ENCODE measurements at places on chromosomes 1 and 21.
A peak's percentile ranks its signal among the peaks of the same experiment; 100 is the strongest.

- no peak for DNase-seq
Observed at GRCh38 chr21:15256996-15257395, 192.2 kb upstream of the NRIP1 start.

- no peak for DNase-seq
Observed at GRCh38 chr1:167491586-167492461, 26.5 kb downstream of the CD247 start.

- DNase-seq, result no peak
Observed at GRCh38 chr1:197683895-197684553, 91.3 kb downstream of the DENND1B start.

DNA sequence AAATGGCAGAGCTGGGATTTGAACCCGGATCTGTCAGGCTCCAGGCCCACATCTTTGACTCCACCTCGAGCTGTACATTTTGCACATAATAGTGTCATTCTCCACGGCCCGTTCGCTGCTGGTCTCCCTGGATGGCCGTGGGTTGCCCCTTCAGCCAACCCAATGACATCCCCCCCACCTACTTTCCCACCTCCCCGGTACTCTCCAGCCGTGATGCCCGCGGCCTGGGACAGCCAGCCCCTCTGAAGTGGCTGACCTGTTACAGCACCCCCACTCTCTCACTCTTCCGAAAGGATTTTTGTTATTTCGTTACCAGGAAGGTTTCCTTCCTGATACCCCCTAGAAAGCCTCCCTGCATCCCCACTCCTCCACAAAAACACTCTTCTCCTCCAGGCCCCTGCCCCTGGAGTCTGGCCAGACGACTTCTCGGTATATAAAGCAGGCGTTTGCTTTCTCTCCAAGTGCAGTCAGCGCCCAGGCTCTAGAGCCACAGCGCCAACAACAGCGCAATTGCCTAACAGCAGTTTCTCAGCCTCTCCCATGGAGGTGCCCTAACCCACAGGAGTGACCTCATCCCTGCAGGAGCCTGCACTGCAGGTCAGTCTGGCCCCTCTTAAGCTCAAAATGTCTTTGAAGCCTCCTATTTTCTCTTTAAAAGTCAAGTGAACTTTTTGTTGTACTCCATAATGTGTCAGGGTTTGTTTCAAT is 14.5 kb upstream of the GJB5 start:
- DNase-seq, result no peak

DNA sequence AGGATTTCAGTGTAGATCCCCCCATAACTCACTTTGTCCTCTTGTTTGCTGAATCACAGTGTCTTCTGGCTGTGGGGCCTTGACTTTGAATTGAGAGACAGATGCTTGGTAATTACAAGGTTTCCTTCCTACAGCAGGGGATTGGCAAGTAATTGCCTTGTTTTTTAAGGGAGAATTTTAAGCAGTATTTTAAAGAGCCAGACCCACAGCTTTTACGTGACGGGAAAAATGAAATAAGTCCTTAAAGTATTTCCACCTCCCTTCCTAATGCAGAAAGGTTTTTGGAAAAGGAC is 41.0 kb downstream of the PGBD5 start:
- peak; percentile 18 for DNase-seq

DNA sequence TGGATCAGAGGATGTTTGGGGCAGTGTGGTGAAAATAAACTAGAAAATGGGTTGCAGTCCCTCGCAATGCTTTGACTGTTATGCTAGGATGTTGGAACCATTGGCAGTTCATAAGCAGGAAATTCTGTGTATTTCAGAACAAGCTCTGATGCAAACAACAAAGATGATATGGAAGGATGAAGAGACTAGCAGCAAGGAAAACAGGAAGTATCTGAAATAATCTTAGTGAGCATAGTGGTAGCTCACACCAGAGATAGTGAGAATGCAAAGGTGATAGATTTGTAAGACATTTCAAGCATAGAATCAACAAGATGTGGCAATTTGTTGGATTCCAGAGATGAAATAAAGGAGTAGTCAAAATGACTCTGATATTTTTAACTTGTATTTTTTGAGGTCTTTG is 11.1 kb upstream of the RCC1 start:
- DNase-seq, result no peak

- no peak for DNase-seq
Observed at GRCh38 chr1:25609921-25610320, 6.7 kb upstream of the MAN1C1 start.

DNA sequence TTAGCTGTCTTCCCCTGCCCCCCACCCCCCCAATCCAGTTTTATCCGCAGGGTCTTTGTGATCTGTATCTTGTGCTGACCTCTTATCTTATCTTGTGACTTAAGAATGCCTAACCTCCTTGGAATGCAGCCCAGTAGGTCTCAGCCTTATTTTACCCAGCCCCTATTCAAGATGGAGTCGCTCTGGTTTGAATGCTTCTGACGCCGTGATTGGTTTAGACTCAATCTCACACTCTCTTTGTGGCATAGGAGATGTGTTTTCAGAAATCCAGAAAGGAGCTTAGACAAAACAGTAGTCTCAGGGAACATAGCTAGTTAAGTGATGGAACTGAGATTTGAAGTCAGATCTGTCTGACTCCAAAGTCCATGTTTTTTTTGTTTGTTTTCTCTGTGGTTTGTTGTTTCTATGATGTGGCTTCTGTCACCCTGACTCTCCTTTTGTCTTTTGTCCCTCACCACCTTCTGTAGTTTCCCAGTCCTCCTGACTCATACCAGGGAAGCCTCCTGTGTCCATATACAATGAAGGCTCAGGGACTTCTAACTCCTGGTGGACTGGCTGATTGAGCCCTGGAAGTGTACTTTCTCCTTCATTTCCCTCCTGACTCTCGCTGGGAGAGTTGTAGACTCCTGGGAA is 18.1 kb upstream of the USP24 start:
- DNase-seq, result no peak
